Left kidney (tissue), 8 donors: ENCODE measurements at places on chromosomes 7 and 10. TPM values are rescaled to one million over a fixed set of nuclear protein-coding genes. Genes with fewer than 3 reads are reported as not detected.

DNA sequence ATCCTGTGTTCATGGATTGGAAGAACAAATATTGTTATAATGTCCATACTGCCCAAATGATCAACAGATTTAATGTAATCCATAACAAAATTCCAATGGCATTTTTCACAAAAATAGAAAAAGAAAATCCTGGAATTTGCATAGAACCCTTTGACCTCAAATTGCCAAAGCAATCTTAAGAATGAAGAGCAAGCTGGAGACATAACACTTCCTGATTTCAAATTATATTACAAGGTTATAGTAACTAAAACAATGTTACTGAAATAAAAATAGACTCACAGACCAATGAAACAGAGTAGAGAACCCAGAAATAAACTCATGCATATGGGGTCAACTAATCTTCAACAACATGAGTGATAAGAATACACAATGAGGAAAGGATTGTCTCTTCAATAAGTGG lies 302.5 kb downstream of the PHTF2 start:
- DNase-seq, result no peak

- DNase-seq, result no peak
These were observed 20.5 kb upstream of the SLC16A12 start for GRCh38 chr10:89555688-89556445.

The OPN4 gene
- not detected for polyA plus RNA-seq

DNA sequence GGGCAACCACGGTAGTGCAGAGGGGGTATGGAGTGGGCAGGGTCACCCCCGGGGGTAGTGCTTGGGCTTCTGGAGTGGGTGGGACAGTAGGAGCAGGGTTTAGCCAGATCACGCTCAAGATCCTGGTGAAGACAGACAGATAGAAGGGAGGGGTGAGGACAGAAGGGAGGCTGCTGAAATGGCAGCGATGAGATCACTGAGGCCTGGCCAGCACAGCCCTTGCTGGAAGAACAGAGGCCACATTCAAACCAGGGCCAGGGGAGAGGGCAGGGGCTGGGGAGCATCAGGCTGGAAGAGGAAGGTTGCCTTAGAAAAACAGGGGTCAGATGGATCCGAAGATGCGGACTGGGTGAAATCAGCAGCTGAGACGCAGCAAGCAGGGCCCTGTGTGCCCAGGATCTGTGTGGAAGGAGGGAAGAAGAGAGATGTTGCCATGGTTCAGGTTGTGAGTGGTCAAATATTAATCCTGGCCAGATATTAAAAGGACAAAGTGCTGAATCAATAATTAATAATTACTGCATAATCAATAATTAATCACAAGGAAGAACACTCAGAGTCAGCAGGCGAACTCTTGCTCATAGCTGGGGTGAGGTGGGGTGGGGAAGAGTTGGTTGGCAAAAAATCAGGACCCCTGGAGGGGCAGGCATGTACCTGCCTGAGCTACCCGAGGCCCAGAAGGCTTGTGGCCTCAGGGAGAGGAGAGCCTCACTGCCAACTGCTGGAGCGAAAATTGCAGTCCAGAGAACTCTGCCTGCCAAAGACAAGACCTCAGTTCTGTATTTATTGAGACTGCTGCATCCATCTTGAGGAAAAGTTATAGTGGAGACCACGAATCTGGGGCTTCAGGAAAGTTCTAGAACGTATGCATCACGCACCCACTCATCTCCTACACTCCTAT lies 105.7 kb downstream of the GRB10 start:
- DNase-seq, result no peak

The C10orf120 gene
- polyA plus RNA-seq, result not detected

DNA sequence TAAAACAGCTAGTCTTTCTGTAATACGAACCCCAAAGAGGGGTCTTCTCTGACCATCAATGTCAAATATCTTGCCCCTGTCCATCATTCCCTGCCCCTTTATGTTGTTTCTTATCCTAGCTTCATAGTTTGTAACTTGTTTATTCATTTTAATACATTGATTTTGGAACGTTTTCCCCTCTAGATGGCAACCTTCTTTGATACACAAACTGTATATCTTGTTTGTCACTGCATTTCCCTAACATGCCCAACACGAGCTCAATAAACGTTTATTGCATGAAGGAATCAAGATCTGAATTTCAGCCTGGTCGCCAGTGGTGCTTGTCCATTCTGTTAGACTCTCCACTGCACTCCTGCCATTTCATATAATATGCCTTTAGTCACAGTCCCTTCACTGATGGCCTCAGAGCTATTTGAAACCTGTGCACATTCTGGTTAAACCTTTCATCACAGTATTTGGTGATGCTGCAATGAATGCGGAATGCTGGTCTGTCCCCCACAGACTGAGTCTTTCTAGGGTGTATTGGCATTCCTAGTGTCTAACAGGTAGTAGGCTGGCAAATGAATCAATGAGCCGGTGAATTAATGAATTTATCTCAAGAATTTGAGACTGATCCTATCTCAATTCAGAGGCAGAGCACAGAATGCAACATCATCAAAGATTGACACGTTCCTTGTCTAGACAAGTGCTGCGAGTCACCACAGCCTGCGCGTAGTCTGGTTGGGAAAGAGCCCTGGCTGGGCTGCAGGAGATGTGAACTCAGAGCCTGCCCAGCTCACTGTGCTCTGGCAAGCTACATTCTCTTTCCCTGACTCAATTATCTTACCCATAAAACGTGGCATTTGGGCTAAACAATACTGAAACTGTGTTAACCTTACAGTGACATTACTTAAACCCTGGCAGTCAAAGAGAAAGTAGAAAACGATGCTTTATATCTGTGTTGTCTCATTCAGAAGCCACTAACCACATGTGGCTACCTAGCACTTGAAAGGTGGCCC lies 55.2 kb upstream of the FRMD4A start:
- no peak for DNase-seq

- DNase-seq, result no peak
These were observed 421.7 kb upstream of the NUPR2 start for GRCh38 chr7:56537952-56538351.

- peak; percentile 81 for DNase-seq
These were observed 51.7 kb downstream of the PROSER2 start for GRCh38 chr10:11874568-11875493.

- no peak for DNase-seq
These were observed 119.7 kb downstream of the ABLIM1 start for GRCh38 chr10:114538181-114538906.
